ENCODE measurements at places on chromosomes 3 and 15.

- no peak for DNase-seq
These were observed 110.5 kb upstream of the RAP2B start for GRCh38 chr3:153051427-153052095.

GRCh38 chr15:66254089-66254950, 770 bp upstream of the MEGF11 start:
- no peak for DNase-seq

- no peak for DNase-seq
These were observed 172.6 kb upstream of the UMPS start for GRCh38 chr3:124557433-124558232.

- DNase-seq = no peak
These were observed 297.9 kb downstream of the EDEM1 start for GRCh38 chr3:5485427-5485826.

GRCh38 chr3:70272798-70273197, 39.6 kb downstream of the MDFIC2 start:
- DNase-seq = no peak

GRCh38 chr3:46276497-46277099, 34.3 kb downstream of the CCR3 start:
- peak; percentile 81 for DNase-seq

GRCh38 chr15:57284535-57284934, 91.8 kb upstream of the CGNL1 start:
- no peak for DNase-seq

- DNase-seq = no peak
These were observed 279.5 kb downstream of the NEK10 start for GRCh38 chr3:27089645-27090044.

GRCh38 chr3:16825617-16826204, 59.0 kb upstream of the PLCL2 start:
- DNase-seq = no peak

DNA sequence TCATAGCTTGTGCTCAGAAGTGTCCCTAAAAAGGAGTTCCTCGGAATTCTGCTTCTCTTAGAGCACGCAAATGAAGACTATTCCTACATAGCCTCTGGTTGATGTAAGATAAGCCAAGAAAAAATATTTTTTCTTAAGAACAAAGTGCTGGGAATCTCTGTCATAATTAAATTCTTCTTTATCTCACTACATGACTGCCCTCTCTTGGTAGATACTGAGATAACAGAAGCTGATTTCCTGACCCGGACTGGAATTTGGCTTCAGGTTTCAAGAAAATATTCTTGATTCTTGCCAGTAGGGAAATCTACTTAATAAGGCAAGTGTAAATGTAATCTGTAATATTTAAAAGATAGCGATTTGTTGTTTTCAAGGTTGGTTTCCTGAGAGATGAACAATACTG, 31.3 kb upstream of the SETMAR start:
- DNase-seq = no peak

DNA sequence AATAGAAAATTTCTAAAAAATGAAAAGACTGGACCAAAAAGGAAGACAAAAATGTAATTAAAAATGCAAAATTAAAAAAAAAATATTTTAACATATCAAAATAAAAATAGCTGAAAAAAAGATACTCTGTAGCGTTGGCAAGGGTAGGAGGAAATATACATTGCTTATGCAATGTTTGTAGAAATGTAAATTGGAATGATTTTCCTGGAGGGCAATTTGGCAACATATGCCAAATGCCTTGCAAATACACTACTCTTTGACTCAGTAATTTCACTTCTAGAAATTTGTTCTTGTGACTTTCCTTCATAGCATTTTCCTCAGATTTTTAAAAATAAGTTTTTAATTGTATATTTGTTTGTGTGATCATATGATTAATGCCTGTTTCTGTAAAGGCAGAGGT, 296.6 kb downstream of the ZNF621 start:
- no peak for DNase-seq

- DNase-seq = no peak
These were observed 142.7 kb upstream of the TMCO5A start for GRCh38 chr15:37791693-37792092.

GRCh38 chr3:154690413-154690812, 260.4 kb upstream of the GPR149 start:
- DNase-seq = no peak

GRCh38 chr3:156655819-156656550, 18.4 kb upstream of the TIPARP start:
- no peak for DNase-seq

GRCh38 chr3:85148036-85148435, 189.2 kb downstream of the CADM2 start:
- no peak for DNase-seq

GRCh38 chr3:110343945-110344344, 727.7 kb upstream of the NECTIN3 start:
- no peak for DNase-seq

GRCh38 chr15:69893863-69894262, 203.9 kb downstream of the TLE3 start:
- no peak for DNase-seq

- no peak for DNase-seq
These were observed 14.2 kb upstream of the SPATA12 start for GRCh38 chr3:57046101-57046765.

- peak; percentile 81 for DNase-seq
These were observed 8.6 kb downstream of the TLR9 start for GRCh38 chr3:52216585-52217408.

DNA sequence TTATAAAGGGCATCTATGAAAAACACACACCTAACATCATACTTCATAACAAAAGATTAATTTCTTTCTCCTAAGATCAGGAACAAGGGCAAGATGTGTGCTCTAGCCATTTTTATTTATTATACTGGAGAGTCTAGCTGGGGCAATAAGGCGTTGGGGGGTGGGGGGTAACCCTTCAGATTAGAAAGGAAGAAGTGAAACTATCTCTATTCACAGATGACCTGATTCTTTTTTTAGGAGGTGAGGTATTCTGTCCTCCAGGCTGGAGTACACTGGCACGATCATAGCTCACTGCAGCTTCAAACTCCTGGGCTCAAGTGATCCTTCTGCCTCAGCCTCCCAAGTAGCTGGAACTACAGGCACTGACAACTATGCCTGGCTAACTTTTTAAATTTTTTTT, 89.5 kb upstream of the MANF start:
- no peak for DNase-seq

- no peak for DNase-seq
These were observed 78.1 kb upstream of the CGNL1 start for GRCh38 chr15:57298204-57298603.

GRCh38 chr15:54519577-54519976, 541.3 kb downstream of the UNC13C start:
- DNase-seq = peak; percentile 1

DNA sequence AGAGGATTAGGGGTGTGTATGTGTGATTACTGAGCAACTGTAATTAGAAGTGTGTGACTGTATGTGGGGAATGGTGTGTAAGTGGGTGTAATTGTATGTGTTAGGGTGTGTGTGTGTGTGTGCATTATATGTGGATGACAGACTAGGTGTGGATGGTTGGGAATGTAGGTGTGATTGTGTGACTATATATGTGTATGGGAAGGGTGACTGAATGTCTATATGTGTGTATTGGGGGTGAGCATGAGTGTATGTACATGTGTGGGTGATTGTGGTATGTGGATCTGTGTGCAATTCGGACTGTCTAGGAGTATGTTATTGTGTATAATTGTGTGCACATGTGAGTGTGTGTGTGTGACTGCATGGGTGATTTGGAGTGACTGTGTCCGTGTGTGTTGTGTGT, 43.2 kb upstream of the SMAD6 start:
- DNase-seq = no peak

GRCh38 chr3:3951071-3951470, 151.8 kb downstream of the LRRN1 start:
- no peak for DNase-seq

GRCh38 chr3:7813365-7813764, 688.3 kb upstream of the LMCD1 start:
- DNase-seq = no peak

DNA sequence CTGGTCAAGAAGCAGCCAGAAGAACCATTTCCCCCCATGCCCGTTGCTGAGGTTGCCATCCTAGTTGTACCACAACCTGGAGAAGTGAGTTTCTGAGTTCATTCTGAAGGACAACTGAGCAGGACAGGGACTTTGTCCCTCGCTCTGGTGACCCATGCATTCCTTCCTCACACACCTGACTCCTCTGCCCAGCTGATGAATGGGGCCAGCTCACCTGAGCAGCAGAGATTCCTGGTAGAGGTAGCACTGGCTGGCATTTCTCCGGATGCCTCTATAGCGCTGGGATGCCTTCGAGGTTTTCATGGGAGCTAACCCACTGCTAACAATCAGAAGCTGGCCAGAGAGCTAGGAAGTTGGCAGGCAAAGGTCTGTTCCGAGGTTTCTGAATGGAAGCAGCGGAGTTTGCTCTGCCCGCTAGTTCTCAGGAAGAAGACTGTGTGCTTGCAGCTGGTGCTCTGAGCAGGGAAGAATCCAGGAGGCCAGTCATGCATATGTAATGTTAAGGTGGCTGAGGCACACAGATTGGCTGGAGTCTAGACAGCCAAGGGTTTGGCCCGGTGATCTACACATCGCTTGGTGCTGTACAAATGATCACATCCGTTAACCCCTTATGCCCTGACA, at the start of gene TMC3:
Gene TMC3 (minus strand): TSS at position 439 of the 621 bp plus-strand sequence. CDS start 136 bp downstream, at position 303.
- no peak for DNase-seq

GRCh38 chr3:1103525-1103924, 10.7 kb downstream of the CNTN6 start:
- DNase-seq = no peak

DNA sequence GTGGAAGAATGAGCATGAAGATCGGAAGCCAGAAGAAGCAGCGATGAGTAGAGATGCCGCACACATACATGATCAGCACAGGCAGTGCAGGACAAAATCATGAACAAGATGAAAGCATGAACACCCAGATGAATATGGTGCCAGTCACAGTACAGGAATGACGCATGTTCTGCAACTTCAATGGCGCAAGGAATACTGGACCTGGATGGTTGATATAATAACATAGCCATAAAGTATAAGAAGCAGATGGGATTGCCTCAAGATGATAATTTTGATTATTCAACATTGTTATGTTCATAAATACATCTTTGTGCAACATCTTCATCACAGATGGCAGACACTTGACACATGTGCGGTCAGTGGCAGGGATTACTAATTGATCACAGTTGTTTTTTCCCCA, 59.7 kb upstream of the SLCO3A1 start:
- no peak for DNase-seq

GRCh38 chr3:35707904-35708303, 68.6 kb downstream of the ARPP21 start:
- DNase-seq = no peak

- no peak for DNase-seq
These were observed 44.8 kb downstream of the KBTBD12 start for GRCh38 chr3:127959873-127960272.
